T-helper 2 cell treated with Interferon-gamma antibody and Interleukin-4, amounts not matched to agents 100 ng/mL and 5 ng/mL, for 36 hours (primary cell): ENCODE measurements at places on chromosomes 5 and 9. TPM values are rescaled to one million over a fixed set of nuclear protein-coding genes. Genes with fewer than 3 reads are reported as not detected.

The IL5 gene
- total RNA-seq, result 7.3 and 7.7 TPM in 2 replicates

The SLC25A2 gene
- total RNA-seq, result 0.25 and 0.59 TPM in 2 replicates

The FBP1 gene
- total RNA-seq, result not detected in 2 replicates

The MAML1 gene
- 33.3 and 36.2 TPM in 2 replicates for total RNA-seq

The SPAG8 gene
- 0.95 and 1.4 TPM in 2 replicates for total RNA-seq

The LECT2 gene
- not detected in 2 replicates for total RNA-seq

The RLN2 gene
- total RNA-seq, result 1.4 and 1.8 TPM in 2 replicates

The CARD9 gene
- total RNA-seq, result 3.8 TPM in 2 replicates

The SHC3 gene
- total RNA-seq, result not detected in 2 replicates

The INPP5E gene
- total RNA-seq, result 18.5 and 19.5 TPM in 2 replicates

The FOXD4 gene
- total RNA-seq, result 0.23 TPM in 1 of 2 replicates, not detected in the other

The PIP5KL1 gene
- 1.7 and 2.7 TPM in 2 replicates for total RNA-seq

The SNCAIP gene
- not detected in 2 replicates for total RNA-seq

The CD274 gene
- total RNA-seq, result 11.1 and 12.7 TPM in 2 replicates

The FOXD1 gene
- total RNA-seq, result 0.07 and 0.11 TPM in 2 replicates

The FAM163B gene
- not detected in 2 replicates for total RNA-seq

The PLAC8L1 gene
- total RNA-seq, result 1.1 TPM in 1 of 2 replicates, not detected in the other

The IFNA5 gene
- total RNA-seq, result not detected in 2 replicates

The CCNO gene
- not detected in 2 replicates for total RNA-seq

The ZFYVE16 gene
- 9.4 and 10.9 TPM in 2 replicates for total RNA-seq

The ANKRD55 gene
- total RNA-seq, result 7.0 and 8.5 TPM in 2 replicates

The GPRIN1 gene
- total RNA-seq, result 2.1 and 2.4 TPM in 2 replicates

The MSMP gene
- 0.55 TPM in 1 of 2 replicates, not detected in the other for total RNA-seq

The ARPC5L gene
- total RNA-seq, result 74.4 and 78.8 TPM in 2 replicates

The SOX30 gene
- total RNA-seq, result 0.11 and 0.16 TPM in 2 replicates

The LHX2 gene
- not detected in 2 replicates for total RNA-seq

The INSL6 gene
- total RNA-seq, result not detected in 2 replicates

The FBP2 gene
- not detected in 2 replicates for total RNA-seq

The ENHO gene
- not detected in 2 replicates for total RNA-seq

The KIF4B gene
- 0.07 TPM in 1 of 2 replicates, not detected in the other for total RNA-seq

The MRPL50 gene
- total RNA-seq, result 9.5 and 11.8 TPM in 2 replicates

The PDGFRB gene
- total RNA-seq, result 1.8 and 4.1 TPM in 2 replicates

The SOHLH1 gene
- total RNA-seq, result not detected in 2 replicates

The IRX2 gene
- total RNA-seq, result not detected in 2 replicates

The KDM3B gene
- 60.6 and 61.3 TPM in 2 replicates for total RNA-seq

The CHD1 gene
- 55.0 and 56.2 TPM in 2 replicates for total RNA-seq

The N4BP3 gene
- total RNA-seq, result 2.3 and 2.7 TPM in 2 replicates

The ORM1 gene
- not detected in 2 replicates for total RNA-seq

The NSG2 gene
- total RNA-seq, result not detected in 2 replicates

The MEGF9 gene
- 8.7 TPM in 2 replicates for total RNA-seq

The PKD2L2 gene
- total RNA-seq, result 0.23 TPM in 1 of 2 replicates, not detected in the other

The TNFSF15 gene
- 0.64 and 0.73 TPM in 2 replicates for total RNA-seq

The SPINK13 gene
- total RNA-seq, result not detected in 2 replicates

The PAPPA gene
- total RNA-seq, result not detected in 2 replicates

The NR2F1 gene
- not detected in 2 replicates for total RNA-seq

The SHISAL2B gene
- not detected in 2 replicates for total RNA-seq

The GRHPR gene
- 50.9 and 52.3 TPM in 2 replicates for total RNA-seq

The SLC36A2 gene
- total RNA-seq, result not detected in 2 replicates
